ENCODE measurements at places on chromosomes 6 and 20.

DNA sequence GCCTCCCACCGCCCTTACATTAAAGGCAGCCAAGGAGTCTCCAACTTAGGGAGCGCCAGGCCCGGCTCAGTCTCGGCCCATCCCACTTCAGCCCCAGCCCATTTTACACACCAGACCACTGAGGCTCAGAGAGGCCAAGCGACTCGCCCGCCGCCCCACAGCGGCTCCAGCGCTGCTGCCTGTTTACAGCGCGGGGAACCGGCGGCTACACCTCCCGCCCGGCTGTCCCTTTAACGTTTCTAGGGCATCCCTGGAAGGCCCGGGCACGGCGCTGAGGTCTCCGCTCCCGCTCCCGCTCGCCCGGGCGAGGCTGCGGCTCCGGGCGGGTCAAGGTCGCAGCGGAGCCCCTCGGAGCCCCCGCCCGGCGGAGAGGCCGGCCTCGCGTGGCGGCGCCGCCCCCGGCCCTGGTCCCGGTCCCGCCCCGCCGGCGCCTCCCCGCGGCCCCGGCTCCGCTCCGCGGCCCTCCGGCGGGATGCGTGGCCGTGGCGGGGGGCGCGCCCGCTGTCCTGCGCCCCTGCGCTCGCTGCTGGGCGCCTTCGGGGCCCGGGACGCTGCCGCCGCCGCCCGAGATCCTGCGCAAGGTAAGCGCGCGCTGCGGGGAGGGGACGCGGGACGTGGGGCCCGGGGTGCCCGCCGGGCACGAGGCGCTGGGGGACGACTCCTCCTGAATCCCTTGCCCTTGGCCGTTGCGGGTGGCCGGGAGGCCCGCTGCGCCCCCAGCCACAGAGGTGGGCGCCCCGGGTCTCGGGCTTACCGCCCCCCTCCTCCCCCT, 27.1 kb upstream of the PHACTR3 start:
- DNase-seq: no peak

- DNase-seq: no peak
Measured at GRCh38 chr20:31676609-31676989, 38.9 kb downstream of the COX4I2 start.

DNA sequence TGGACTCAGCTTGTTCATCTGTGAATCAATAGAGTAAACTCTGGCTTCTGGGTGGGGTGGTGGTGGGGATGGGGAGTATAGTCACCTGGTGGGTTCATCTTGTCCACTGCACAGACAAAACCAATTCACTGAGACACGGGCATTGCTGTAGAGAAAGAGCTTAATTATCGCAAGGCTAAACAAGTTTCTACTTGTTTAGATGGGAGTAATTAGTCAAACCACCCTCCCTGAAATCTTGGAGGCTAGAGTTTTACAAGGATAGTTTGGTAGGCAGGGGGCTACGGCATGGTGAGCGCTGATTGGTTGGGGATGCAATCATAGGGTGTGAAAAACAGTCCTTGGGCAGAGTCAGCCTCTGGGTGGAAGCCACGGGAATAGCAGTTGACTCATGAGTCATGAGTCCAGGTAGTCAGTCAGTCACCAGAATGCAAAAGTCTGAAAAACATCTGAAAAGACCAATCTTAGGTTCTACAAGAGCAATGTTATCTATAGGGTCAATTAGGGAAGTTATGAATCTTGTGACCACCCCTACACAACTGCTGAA, 77.8 kb downstream of the STMND1 start:
- no peak for DNase-seq

- no peak for DNase-seq
Measured at GRCh38 chr20:64242003-64242796, 13.3 kb upstream of the PCMTD2 start.

- DNase-seq: no peak
Measured at GRCh38 chr6:105596284-105596755, 193.4 kb upstream of the PREP start.

DNA sequence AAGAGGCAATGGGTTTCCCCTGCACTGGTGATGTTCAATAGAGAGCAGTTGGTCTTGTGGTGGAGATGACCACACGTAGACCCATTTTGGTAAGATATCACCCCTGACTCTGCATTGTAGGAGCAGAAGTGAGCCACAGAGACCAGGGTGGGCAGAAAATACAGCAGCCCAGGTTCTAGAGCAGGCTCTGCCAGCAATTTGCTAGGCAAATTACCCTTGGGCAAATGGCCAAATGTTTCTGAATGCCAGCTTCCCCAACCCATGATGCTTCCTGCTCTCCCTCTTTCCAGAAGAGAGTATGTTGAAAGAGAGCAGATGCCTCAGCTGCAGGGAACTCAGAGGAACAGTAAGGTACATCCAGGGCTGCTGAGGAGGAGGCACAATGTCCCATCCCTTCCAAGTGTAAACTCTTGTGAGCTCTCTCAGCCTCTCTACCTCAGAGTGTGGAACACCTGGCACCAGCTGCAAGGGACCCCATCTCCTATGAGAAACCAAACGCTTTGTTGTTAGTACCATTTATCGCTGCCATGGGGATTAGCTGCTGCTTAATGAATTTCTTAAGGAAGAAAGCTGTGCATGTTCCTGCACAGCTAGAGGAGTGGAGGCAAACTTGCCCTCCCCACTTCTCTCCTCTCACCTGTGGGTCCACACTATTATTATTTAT, 317.5 kb upstream of the MOCS1 start:
- DNase-seq: no peak

DNA sequence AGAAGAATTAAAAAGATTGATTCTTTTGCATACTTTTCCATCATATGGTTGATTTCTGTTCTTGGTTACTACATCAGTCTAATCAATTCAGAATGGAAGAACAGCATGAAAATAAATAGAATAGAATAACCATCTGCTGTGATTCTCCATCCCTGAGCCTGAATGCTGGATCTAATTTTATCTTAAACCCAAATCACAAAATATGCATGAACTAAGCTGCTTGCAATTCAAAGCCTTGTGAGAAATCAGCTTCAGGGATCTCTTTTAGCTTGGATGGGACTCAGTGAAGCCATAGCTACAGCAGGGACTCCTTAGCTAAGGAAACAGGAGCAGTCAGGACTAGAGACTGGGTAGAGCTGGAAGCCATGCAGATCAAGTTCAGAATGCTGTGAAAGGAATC, 74.1 kb downstream of the TPBG start:
- no peak for DNase-seq

DNA sequence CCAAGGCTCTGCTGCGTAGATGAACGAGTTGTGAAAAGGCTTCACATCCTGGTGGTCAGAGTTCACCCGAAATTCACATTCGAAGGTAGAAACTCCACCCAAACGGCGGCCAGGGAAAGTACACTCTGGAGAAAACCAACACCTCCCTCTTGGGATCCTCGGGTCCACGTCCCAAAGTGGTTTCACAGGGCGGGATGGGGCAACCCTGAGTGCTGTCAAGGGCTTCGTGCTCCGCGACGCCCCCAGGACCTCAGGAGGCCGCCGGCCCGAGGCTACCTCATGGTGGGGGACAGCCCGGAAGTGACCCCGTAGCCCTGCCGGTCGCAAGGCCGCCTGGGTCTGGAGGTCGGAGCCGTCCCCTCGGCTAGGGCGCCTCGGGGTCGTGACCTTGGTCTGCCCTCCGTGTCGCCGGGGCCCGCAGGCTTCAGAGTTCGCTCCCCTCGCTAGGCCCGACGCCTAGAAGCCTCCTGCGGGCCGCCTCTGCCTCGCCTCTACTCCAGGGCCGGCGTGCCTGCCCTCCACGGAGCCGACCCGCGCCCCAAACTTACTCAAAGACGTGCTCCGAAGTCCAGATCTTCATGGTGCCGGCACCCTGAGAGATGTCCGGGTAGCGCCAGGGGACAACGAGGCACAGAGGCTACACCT, at the start of gene PRELID3B:
Gene PRELID3B (minus strand): TSS at position 636 of the 645 bp plus-strand sequence. CDS start 56 bp downstream, at position 580.
- DNase-seq: peak; percentile 42

GRCh38 chr6:156659822-156660198, 117.4 kb upstream of the ARID1B start:
- DNase-seq: no peak

GRCh38 chr6:127385668-127386430, 42.4 kb upstream of the ECHDC1 start:
- DNase-seq: no peak

GRCh38 chr20:46307999-46308257, 370 bp downstream of the CDH22 start:
- no peak for DNase-seq

DNA sequence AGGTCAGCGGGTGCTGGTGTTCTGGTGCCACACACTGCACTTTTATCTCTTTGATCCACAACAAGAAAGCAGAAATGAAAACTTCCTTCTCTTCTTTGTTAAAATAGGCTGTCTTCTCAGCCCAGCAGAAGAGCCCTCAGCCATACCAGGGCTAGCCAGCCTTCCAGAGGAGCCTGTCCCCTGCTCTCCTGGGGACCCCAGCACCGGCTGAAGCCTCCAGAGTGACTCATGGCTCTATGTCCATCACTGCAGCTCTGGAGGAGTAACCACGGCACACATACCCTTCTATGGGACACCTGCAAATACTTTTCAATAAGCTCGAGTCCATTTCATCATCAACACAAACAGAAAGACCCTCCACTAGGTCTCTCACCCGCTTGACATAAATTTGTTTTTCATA, 135.6 kb upstream of the CST7 start:
- no peak for DNase-seq

GRCh38 chr20:4007383-4008025, 7.9 kb downstream of the RNF24 start:
- DNase-seq: no peak

DNA sequence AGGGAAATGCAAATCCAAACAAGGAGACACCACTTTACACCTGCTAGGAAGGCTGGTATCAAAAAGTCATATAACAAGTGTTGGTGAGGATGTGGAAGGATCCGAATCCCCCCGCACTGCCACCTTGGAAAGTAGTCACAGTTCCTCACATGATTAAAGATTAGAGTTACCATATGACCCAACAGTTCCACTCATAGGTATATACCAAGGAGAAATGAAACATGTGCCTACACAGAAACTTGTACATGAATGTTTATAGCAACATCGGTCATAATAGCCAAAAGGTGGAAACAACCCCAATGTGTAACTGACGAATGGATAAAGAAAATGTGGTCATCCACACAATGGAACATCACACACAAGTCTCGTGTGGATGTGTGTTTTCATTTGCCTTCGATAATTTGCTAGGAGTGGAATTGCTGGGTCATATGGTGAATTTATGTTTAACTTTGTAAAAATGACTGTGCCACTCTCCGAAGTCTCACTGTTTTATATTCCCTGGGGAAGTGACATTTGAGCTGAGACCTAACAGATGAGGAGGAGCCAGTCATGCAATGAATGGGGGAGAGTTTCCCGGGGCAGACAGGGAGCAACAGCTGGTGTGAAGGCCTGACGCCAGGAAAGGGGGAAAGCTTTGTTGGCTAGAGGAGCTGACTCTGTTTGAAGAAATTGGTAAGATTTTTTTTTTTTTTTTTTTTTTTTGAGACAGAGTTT, 125.9 kb upstream of the MLN start:
- DNase-seq: no peak

DNA sequence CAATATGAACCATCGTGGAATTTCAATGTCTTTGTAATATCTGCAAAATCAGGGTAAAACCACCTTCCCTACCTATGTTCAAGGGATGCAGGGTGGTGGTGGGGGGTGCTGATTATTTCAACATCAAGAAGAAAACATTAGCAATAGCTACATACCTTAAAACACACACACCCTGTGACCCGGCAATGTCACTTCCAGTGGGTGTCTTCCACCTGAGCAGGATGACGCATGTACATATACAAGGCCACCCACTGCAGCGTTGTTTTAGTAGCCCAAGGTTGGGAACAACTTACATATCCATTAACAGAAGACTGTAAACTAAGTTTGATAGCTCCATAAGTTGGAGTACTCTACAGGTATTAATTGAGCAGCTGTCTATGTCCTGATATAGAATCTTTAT, 62.6 kb upstream of the SIRPG start:
- DNase-seq: no peak

DNA sequence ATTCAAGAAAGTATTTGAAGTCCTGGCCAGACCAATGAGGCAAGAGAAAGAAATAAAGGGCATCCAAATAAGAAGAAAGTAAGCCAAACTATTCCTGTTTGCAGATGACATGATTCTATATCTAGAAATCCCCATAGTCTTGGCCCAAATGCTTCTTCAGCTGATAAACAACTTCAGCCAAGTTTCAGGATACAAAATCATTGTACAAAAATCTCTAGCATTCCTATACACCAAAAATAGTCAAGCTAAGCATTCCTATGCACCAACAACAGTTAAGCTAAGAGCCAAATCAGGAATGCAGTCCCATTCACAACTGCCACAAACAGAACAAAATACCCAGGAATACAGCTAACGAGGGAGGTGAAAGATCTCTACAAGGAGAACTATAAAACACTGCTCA, 60.1 kb upstream of the PHIP start:
- no peak for DNase-seq

DNA sequence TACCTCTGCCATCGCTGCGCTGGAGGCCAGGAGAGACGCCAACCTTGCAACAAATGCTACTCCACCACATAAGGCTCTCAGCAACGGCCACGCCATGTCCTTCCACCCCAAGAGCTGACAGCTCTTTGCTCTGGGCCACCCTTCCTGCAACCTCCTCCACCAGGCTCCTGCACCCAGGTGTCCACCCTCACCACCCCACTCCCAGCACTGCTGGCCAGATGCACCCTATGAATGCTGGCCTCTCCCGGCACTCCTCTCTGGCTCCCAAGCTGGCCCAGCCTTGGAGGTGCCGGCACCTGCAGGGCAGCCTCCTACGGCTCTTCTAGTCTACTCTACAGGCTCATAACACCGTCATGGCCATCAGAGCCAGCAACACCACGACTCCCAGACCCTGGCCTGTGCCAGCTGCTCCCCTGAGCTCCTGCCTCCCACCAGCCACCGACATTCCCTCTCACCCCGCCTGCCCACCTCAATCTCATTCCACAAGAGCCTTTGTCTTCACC, 11.2 kb downstream of the TAF4 start:
- DNase-seq: no peak

DNA sequence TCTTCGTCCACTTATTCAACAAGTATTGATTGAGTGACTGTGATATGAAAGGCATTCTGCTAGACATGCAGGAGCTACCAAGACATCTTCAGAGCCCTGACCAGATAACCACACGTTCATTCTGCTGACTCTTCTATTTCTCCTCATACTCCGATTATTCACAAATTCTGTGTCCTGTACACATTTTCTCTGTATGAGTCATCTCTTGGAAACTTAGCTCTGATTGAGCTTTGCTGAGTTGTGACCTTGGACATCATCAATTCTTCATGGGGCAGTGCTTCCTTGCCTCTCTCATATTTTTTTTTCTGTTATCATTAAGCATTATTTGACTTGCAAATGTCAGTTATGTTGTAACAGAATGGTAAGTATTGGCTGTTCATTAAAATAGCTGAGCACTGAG, 351.6 kb upstream of the CNR1 start:
- DNase-seq: no peak

DNA sequence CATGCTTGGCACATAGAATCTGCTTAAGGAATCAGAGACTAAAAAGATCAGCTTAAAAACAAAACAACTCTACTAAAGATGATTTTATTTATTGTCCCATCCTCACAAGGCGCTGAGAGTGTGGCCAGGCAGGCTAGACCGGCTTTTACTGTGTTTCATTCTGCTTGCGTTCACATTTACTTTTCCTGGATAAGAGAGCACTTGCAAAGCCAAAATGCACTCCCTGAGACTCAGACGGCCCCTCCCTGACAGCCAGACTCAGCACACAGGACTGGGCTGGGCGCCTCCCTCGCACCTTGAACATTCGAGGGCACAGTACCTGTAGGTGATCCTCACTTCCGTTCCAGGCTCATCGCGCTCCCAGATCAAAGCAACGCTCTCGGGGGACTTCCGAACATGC, 10.2 kb downstream of the ACSS1 start:
- DNase-seq: peak; percentile 22
